ENCODE measurements at places on chromosomes 6 and 20. TPM values are rescaled to one million over a fixed set of nuclear protein-coding genes. Genes with fewer than 3 reads are reported as not detected.

DNA sequence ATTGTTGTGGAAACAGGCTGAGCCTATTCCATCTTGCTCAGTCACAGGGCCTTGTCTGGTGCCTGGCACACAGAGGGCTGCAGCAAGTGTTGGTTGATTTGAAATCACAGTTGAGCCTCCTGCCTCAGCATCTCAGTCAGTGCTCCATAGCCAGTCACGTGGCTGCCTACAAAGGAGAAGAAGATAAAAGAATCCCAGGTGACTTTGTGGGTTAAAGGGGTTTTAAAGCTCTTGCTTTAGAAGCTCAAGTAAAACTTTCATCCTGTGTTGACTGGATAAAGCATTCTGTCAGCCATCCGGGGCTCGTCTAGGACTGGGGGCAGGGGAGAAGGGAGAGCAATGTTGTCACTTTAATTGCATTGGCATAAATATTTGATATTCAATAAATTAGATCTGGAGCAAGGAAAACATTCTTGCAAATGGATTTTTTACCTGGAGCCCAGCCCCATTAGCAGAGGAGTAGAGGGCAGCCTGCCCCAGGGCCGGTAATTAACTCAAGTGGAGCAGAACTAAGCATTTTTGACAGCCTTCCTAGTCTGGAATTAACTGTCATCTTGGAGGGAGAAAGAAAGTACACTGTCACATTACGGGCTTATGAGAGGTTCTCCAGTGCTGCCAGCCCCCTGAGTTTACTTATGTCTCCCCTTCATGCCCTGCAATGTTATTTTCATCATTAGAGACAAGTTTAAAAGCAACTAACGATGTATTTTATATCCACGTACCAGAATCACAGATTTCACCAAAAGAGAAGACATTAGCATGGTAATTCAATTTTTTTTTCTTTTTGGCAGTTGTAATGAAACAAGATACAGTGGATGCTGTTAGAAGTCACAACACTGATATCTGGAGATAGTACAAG is 71.7 kb upstream of the GTSF1L start:
- DNase-seq = peak; percentile 83

DNA sequence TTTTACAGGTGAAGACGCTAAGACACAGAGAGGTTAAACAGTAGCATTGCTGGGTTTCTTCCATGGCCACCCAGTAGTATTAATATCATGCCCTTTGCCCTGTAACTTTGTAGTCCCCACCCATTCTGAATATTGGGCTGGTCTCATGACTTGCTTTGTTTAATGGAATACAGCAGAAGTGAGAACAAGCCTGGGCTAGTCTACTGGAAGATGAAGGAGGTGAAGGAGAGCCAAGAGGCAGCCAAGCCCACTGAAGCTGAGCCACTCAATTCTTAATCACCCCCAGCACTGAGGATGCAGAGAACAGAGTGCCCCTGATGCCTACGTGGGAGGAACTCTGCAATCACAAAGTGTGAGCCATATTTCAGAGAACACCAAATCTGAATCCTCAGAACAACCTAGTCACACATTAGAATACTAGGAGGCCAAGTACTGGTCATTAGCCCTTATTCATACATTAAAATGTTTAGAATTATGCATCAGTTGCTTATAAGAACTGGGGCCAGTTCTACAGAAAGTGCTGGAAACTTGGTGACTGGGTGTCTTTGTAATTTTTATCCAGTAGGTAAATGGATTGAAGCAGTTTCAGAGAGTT is 270.1 kb upstream of the PRND start:
- DNase-seq = no peak

GRCh38 chr6:89058627-89059026 is 21.9 kb upstream of the PNRC1 start:
- no peak for DNase-seq

GRCh38 chr20:17867131-17867925 is 101.3 kb downstream of the SNX5 start:
- DNase-seq = no peak

The MAPK14 gene
- total RNA-seq = 56.8 TPM

All from cerebellum (tissue), 4 donors.